Daoy (cell line): ENCODE measurements at places on chromosomes 4 and X.

DNA sequence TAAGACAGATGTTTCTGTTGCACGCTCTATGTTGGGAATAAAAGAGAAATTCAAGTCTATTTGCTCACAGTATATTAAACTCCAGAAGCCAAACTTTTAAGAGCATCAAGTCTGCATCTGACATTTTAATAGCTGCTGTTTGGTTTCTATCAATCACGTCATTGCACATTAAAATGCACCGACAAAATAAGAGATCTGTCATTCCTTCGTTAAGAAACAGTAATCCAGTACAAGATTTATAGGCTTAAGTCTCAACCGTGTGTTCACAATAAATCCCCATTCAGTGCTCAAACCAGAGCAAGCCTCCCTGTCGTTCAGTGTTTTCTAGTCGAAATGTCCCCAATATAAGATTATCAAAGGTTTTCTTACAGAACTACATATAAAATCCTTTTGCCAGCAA lies 89.0 kb upstream of the BMPR1B start:
- DNase-seq, result no peak

GRCh38 chrX:28659269-28659668 lies 72.0 kb downstream of the IL1RAPL1 start:
- DNase-seq, result no peak

- DNase-seq, result peak; percentile 33
These were observed 93.7 kb downstream of the CLNK start for GRCh38 chr4:10590896-10591295.

GRCh38 chr4:61401771-61402170 lies 201.6 kb downstream of the ADGRL3 start:
- no peak for DNase-seq
